ENCODE measurements at places on chromosomes 3 and 15.
A peak's percentile ranks its signal among the peaks of the same experiment; 100 is the strongest.

DNA sequence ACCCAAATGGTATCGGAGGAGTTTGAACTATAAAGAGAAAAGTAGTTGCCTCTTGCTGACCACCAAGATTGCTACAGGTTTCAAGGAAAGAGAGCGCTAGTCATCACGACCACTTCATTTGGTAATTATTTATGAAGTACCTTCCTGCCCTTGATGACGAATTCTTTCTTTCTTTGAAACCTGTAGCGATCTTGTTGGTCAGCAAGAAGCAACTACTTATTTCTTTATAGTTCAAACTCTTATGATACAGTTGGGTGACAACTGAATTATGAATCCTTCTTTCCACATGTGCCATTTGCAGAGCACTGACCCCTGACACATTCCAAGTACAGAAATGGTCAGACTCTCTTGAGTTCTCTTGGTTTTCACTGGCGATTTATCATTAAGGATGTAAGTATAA, 46.8 kb downstream of the THRB start:
- DNase-seq: no peak

DNA sequence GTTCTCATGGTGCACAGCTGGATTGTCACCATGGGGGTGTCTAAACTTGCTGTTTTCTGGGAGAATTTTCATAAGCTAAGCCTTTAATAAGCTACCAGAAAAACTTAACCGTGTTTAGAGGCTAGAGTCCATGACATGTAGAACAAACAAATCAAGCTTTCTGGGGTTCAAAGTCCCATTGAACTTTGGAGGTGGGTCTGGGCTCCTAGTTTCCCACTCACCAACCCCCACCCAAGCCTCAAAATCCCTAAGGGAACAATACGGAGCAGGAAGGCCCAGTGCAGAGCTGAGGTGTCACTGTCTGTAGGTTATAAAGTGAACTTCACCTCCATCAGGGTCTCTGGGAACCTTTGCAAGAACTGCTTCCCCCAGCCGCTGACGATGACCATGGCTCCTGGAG, 25.5 kb downstream of the RTP1 start:
- no peak for DNase-seq

GRCh38 chr3:4232798-4233197, 70.4 kb upstream of the SETMAR start:
- DNase-seq: no peak

GRCh38 chr3:20104167-20104661, 64.0 kb downstream of the KAT2B start:
- peak; percentile 28 for DNase-seq

DNA sequence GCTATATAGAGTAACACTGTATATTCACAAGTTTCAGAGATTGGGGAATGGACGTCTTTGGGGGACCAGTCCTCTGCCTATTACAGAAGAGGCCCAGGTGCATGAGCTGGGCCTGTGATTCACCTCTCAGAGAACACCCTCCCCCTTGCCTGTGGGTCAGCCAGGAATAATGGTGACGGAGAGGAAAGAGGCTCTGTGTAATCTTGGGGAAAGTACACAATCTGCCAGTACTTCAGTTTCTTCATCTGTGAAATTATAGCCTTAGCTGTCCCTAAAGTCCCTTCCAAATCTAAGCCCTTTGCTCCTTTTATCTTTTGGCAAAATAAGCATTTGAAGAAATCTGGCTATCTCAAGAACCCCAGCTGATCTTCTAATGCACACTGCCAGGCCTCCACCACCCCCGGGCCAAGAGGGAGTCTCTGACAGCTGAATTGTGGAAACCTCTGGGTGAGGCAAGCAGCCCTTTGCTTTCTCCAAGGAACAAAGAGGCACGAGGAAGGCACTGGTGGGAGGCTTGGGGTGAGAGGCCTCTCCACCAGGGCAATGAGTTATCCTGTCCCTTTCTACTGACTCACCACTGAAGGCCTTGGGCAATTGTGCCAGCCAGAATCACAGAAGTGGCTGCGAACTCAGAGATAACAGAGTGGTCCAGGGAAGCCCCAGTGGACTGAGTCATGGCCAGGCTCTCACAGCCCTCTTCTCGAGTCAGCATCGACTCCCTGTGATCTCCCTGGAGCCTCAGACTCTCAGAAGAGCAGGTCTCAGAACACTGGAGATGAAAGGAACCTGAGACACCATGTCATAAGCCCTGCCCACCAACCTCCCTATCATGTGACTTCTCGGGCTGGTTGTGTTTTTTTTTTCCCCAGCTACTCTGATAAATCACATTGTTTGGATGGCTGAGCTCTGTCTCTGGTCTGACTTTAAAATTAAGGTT, 31.8 kb downstream of the CCNL1 start:
- no peak for DNase-seq

DNA sequence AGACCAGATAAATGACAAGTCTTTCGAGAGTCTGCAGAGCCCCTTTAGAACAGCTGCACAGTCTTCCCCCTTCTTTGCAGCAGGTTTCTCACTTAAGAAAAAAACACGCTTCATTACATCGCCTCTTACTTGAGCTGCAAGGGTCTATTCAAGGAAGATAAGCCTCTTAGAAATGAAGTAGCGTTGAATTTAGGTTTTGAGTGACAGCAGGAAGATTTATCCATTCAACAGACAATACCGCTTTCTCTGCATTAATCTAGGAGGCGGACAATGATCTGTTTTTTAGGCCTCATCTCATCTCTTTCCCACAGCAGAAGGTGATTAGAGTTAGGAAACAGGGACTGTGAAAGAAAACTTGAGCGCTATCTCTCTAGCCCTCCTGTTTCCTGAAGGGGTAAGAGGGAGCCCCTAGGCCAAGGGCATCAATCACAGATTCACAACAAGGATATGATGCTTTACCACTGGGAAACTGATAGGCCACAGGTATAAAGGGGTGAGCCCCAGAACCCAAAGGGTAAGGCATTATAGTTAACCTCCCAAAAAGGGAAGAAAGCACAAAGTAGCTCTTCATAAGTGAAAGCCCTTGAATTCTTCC, 84.3 kb downstream of the MECOM start:
- DNase-seq: no peak

- no peak for DNase-seq
Observed at GRCh38 chr3:184259396-184259877, 1.9 kb downstream of the CAMK2N2 start.

DNA sequence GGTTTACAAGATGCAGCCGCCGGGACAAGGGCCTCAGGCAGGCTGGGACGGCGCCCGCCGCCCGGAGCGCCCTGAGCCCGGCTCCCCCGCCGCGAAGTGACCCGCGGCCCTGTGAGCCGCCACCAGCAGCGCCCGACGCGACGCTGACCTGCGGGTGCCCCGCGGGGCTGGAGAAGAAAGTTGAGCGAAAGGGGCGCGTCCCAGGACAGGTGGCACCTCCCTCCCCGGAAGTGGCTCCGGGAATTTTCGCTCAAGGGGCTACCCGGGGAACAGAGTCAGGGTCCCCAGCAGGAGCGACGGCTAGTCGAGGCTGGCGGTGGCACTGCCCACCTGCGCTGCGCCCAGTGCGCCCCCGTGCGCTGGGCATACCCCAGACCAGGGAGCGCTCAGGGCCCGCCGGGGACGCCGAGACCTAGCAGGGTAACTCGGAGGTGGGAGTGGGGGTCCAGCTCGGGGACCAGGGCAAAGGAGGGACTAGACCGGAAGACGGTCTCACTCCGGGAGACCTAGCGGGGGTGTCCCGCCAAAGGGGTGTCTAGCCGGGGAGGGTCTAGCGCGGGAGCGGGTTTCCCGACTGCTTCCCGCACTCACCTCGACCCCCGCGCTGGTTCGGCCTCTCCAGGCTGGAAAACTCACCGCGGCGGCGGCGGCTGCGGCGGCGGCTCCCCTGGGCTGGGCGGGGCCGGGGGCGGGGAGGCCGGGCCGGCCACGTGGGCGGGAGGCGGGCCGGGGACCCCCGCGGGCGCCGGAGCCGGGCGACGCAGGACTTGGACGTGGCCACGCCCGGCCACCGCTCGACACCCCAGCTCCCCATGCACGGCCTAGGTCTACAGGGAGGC, 18.4 kb downstream of the SPATA12 start:
- no peak for DNase-seq

- no peak for DNase-seq
Observed at GRCh38 chr3:195451373-195452015, 8.7 kb upstream of the ACAP2 start.

GRCh38 chr15:82710208-82710555, 507 bp upstream of the AP3B2 start:
- no peak for DNase-seq

DNA sequence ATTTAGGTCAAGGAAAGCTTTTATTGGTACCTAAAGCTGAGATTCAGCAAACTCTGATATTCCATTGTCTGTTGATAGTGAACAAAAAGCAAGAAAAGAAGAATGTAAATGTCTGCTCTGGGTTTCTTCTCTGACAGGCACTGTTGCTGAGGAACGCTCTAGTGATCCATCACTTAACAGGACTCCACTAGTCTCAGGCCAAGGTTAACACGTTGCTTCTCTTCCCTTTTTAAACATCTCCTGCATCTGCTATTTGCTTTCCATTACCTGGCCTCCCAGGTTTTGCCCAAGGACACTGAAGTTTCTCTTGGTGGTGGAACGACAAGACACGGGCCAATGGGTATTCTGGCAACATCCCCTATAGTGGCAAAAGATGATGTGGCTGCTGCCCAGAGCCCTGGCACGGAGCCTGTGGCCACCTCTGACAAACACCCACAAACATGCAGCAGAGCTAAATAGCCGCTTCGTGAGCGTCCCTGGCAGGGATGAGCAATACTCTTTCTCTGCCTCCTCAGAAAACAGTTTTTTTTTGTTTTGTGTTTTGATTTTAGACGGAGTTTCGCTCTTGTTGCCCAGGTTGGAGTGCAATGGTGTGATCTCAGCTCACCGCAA, 97.8 kb upstream of the AKAP13 start:
- DNase-seq: no peak

GRCh38 chr3:134535186-134535970, 49.5 kb downstream of the CEP63 start:
- no peak for DNase-seq

DNA sequence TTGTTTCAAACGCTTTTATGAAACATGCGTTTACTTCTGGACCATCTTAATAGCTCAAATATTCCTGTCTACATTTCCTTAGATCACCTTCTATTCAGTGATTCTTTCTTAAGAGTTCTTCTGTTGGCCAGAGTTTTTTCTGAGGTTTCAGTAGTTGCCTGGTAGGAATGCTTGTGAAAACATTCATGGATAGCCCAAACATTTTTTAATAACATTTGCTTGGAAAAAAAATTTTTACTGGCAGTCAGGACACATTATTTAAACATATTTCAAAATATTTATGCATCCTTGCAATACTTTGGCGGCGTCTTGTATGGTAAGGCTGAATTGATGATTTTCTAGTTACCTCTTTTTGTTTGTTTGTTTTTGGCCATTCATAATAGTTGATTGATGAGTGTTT, 47.4 kb upstream of the ZBTB20 start:
- DNase-seq: no peak

DNA sequence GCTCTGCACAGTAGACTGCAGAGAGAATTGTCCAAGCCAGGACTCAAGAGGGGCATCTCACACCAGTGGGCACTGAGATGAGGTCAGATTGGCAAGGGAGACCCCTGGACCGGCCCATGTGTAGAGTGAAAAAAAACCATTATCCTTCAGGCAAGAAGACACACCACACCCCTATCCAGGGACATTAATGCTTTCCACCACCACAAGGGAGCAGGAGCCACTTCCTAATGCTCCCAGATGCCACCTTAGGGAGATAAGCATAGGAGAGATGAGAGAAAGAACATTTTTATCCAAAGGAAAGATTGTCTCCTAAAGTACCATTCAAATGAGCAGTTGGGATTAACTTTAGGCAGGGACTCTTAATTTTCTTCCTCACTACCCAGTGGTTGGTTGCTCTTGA, 109.6 kb upstream of the PTX3 start:
- no peak for DNase-seq

DNA sequence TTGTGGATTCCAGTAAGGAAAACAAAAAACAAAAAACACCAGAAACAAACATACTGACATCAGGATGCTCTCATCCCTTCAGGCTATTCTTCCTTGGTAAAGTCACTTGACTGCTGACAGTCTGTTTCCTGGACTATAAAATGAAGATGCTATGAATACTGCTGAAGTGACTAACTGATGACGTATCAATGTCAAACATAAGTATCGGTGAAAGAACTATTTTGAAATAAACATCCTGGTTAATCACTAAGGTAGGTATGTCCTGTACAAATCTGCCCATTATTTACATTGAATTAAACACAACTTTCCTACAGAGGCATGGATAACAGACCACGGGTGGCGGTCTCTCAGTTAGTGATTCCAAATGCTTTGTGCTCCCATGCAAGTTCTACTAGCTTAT, 45.9 kb downstream of the CHAC1 start:
- no peak for DNase-seq

DNA sequence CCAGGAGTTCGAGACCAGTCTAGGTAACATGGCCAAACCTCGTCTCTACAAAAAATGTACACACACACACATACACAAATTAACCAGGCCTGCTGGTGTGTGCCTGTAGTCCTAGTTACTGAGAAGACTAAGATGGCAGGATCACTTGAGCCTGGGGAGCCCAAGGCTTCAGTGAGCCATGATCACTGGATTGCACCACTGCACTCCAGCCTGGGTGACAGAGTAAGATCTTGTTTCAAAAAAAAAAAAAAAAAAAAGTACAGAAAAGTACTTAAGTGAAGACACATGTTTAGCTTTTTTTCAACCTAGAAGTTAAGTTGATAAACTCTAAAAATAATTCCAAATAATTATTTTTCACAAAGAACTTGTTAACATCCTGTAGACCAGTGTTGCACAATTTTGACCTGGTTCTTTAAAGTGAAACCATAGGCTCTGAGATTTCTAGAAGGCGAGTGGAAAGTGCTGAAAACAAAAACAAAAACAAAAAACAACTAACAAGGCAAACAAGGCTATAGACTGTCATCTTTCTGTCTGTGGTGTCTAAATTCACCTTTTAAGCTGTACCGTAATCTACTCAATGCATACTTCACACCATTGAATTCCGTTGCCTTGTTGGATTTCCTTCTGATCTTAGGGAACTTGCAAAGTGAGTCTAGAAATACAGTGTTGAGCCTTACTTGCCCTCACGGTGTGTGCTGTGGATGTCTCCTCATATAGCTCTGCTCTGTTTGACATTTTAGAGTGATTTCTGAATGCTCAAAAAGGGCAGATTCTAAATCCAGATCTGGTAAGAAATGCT, 63.5 kb downstream of the CHST2 start:
- DNase-seq: no peak

- no peak for DNase-seq
Observed at GRCh38 chr3:8651418-8652323, 7.1 kb upstream of the SSUH2 start.

DNA sequence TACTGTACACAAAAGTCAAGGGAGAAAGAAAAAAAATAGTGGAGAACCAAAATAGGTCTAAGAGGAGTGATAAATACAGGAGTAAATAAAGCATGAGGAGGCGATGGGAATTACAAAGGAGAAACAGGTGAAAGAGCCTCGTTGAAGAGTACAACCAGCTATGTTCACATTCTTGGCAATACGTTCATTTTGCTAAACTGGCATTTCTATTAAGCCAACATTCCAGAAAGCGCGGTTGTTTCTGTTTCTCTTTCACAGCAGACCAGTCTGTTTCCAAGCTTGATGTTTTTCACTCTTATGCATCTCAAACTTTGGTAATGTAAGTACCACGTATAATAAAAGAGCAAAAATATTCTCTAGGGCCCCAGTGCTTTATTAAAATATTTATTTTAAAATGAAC, 74.5 kb downstream of the NSUN3 start:
- DNase-seq: no peak
